NCI-H1436 (cell line): ENCODE measurements at places on chromosomes 7 and 10.

GRCh38 chr7:140035400-140036223 lies 27.1 kb downstream of the PARP12 start:
- DNase-seq, result no peak

DNA sequence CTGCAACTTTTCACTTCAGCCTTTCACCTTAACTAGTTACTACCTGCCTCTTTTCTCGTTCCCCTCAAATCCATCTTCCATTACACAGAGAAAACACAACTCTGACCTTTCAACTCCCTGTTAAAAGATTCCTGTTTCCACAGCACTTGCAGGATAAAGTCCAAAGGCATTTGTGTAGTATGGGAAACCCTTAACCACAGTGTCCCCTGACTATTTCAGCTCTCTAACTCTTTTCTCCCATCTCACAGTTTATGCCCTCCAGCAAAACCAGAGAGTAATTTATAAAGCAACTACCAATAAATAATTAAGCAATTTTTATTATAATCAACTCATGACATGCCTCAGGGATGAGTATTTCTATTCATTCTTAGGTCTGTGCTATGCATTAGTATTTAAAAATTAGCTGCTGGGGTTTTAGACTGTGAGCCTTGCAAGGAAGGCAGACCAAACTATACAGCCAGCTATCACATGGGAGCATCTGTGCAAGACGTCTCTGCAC lies 51.0 kb downstream of the COL1A2 start:
- no peak for DNase-seq

DNA sequence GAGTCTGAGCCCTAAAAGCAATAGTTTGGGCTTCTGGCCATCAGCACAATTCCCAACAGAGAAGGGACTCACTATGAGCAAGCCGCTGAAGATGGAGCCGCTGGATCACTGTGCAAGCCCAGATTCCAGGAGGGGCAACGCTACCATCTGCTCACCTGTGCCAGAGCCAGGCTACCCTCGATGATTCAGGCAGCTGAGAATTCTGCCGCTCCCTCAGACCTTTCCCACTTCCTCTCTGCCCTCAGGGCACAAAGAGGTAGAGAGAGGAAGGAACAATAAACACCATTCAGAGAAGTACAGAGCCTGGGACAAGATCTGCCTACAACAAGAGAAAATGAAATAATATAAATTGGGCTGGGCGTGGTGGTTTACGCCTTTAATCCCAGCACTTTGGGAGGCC lies 98.1 kb downstream of the MYOF start:
- no peak for DNase-seq

DNA sequence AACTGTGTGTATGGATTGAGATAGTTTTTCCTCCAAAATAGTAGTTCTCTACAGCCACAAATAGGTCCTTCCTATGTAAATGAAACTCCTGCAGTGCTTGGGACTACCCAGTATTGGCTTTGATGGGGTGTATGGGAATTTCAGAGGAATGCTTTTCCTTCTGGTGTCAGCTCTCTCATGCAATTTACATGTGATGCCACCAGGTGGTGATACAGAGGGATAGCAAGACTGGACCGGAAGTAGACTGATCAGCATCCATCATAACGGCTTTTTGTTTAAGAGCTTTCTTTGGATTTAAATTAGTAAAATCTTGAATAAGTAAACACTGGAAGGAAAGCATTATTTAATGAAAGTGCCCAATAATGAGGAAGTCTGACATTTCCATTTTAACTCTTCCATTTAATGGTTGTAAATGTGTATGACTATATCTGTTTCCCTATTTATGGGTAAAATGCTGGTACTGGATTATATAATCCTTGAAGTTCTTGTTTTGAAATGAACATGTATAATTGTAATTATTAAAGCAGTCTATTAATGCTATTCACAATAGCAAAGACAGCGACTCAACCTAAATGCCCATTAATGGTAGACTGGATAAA lies 22.7 kb downstream of the DYNC1I1 start:
- DNase-seq, result no peak

DNA sequence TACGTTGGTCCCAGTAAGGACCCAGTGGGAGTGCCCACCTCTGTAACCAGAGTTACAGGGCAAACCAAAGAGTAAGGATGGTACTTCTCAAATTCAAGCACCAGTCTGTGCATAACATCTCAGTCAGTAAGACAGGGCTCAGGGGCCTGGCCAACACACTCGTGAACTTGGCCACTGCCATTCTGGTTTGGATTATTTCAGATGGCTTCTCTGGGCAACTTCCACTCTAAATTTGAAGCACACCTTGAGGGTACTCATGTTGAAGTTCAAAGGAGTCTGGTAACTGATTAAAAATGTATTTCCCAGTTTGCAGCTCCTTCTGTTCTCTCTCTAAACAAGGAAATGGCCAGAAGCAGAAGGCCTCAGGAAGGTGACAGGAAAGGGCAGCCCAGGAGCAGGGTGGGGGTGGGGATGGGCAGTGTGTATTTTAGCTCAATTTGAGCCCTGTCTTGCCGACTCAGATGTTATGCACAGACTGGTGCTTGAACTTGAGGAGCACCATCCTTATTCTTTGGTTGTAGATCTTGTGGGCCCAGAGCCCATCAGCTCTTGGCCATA lies 107.3 kb upstream of the GLI3 start:
- no peak for DNase-seq
